ENCODE measurements at places on chromosomes 16 and 17.

- DNase-seq = no peak
These were observed 189.5 kb upstream of the GSE1 start for GRCh38 chr16:85423631-85424030.

DNA sequence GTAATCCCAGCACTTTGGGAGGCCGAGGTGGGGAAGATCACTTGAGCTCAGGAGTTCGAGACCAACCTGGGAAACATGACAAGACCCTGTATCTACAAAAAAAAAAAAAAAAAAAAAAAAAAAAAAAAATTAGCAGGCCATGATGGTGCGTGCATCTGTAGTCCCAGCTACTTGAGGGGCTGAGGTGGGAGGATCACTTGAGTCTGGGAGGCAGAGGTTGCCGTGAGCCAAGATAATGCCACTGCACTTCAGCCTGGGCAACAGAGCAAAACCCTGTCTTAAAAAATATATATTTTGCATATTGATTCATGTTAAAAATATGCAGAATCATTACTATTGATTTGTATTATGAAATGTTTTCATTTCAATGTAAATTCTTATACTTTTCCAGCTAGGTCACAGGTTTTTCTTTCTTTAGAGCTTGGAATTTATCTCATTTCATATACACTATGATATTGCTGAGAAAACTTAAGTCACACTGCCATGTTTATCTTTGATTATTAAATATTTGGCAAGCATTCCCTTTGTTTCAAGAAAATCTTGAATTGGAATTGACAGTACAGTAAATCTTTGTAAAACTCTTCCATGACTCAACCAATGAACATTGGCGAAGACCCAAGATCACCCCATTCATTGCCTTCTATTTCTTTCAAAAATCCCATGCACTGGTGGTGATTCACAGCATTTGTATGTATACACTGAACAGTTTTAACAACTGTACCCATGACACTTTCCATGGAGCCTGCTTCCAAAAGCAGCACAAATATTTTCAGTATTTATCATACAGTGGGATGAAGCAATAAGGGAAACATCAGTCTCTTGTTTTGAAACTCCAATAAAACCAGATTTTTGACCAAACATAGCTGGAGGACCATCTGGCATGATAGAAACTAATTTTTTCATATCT lies 83.5 kb upstream of the TNRC6A start:
- DNase-seq = no peak

- DNase-seq = no peak
These were observed 80.4 kb upstream of the ERCC4 start for GRCh38 chr16:13839577-13839976.

GRCh38 chr17:73284354-73284753 lies 22.7 kb upstream of the CPSF4L start:
- DNase-seq = no peak

DNA sequence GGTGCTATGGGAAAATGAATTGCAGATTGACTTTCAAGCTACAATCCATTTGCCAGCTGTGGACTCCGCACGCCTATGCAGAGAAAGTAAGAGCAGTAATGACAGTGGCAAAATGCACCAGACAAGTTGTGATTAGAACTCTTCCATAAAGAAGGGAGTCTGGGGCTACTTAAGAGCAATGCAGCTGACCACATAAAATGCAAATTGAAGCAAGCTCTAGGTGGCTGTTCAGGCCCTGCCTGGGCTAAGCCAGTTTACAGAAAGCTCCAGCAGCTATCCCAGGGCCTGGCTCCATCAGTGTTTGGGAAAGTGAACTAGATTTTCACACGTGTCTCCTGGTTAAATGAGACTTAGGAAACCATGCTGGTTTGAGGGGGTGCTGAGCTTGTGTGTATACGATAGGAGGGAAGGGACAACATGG lies 2.2 kb upstream of the MAP2K6 start:
- no peak for DNase-seq

GRCh38 chr16:14020141-14020540 lies 51.0 kb upstream of the MRTFB start:
- DNase-seq = no peak

DNA sequence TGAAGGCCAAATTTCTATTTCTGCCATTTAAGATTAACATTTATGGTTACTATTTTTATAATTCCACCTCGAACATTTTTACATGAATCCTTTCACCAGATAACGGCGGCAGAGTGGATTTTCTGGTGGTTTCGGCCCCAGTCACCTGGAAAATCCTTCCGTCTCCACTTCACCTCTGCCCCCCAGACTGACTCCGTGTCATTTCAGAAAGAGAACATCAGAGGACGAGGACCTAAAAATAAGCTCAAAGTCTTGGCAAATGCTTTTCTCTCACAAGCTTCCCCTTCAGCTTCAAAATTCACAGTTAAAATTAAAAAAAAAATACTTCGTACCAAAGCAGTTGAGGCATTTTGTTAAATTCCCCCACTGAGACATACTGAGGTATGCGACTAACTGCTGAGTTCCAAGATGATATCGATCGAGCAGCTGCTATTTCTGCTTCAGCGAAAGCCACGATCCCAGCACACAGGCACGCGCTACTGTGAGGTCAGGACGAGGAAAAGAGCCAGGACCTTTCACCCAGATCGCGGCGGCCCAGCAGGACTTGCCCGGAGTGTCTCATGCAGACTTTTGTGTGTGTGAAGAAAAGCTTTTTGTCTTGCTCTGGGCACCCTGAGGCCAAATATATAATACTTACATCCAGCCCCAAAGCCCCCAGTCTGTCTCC lies 36.8 kb downstream of the ASPA start:
- no peak for DNase-seq

- DNase-seq = no peak
These were observed 57.6 kb upstream of the CBFA2T3 start for GRCh38 chr16:89034573-89034961.

DNA sequence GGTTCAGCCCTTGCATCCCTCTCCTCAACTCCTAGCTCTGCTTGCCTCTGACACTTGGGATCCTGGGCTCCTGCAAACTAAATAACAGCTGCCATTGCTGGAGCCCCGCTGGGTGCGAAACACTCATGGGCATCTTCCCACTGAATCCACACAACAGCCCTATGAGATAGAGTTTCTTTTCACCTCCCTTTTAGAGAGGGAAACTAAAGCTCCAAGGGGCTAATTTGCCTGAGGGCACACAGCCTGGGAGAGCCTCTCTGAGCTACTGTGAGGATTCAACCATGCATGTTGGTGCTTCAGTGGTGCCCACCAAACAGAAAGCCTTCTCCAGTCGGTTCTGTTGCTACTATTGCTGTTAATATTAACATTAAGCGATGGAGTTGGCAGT lies 4.0 kb downstream of the ACBD4 start:
- DNase-seq = no peak

GRCh38 chr16:3642397-3643094 lies 11.9 kb upstream of the DNASE1 start:
- DNase-seq = no peak

DNA sequence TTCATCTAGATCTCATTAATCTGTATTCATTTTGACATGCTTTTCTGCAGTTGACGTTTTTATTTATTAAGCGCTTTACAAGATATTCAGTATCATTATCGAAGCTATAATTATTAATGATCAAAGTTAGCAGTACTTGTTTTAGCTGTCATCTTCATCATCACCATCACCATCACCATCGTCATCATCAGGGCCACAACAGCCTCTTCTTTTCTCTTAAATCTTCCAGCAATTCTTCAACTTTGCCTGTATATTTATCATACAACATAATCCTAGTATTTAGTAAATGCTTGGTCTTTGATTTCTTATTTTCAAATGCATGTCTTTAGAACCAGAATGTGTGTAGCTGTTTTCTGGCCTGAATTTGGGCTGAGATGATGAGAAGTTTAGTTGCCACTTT lies 528.0 kb downstream of the MAF start:
- no peak for DNase-seq

- DNase-seq = peak; percentile 8
These were observed 39.7 kb downstream of the NACA2 start for GRCh38 chr17:61551255-61551742.

DNA sequence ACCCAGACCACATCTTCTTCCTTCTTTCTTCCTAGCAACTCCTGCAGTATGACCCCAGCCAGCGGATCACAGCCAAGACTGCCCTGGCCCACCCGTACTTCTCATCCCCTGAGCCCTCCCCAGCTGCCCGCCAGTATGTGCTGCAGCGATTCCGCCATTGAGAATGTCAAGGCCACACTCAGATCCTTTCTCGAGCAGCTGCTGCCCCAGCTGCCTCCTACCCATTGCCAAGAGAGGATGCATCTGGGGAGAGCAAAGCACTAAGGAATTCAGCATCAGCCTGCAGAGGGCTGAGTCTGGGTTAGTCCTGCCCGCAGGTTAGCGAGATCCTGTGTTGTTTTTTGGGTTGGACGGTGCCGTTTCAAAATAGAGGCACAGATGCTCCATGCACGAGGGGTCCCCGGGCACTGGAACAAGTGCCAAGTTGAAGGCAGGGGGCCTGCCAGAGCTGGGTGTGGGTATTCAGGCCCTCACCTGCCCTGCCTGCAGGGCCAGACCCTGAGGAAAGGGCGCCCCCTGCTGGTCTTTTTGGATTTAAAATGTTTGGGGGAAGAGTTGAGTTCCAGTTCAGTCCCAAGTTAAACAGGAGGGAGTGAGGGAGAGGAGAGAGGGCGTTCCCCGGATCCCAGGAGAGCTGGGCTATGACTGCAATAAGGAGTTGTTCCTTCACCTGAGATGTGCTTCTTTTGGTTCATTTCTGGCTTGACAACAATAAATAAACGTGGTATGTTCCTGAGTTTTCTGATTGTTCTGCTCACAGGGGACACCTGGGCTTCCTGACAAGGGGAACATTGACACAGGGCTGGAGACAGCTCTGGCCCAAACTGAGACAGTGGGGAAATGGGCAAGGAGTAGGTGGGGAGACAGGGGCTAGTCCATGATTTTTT lies 4.9 kb downstream of the CDK3 start:
- no peak for DNase-seq

- no peak for DNase-seq
These were observed 42.0 kb upstream of the TMC5 start for GRCh38 chr16:19375561-19376158.

- no peak for DNase-seq
These were observed 17.7 kb downstream of the GFOD2 start for GRCh38 chr16:67701420-67701819.

DNA sequence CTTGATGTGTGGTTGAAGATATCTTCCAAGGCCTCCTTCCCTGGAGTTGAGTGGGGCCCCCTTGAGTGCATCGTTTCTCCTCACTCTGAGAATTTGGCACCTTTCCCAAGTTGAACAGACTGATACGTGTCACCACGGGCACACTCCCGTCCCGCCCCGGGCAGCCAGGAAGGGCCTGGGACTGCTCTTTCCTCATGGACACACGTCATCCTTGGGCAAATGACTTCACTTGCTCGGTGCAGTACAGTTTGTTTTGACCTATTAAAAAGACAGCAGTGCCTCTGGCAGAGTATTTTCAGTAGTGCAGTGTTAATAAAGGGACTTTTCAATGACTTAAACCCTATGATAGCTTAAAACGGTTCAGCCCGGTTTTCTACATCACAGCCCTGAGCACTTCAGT lies 59.9 kb downstream of the SEC14L1 start:
- DNase-seq = no peak
